Stimulated activated CD4-positive, alpha-beta T cell treated with anti-CD3 and anti-CD28 coated beads, Interleukin-1b, Interleukin-23, amount 100 ng/mL, for 1 hour (primary cell): ENCODE measurements at places on chromosomes 12 and 14.

DNA sequence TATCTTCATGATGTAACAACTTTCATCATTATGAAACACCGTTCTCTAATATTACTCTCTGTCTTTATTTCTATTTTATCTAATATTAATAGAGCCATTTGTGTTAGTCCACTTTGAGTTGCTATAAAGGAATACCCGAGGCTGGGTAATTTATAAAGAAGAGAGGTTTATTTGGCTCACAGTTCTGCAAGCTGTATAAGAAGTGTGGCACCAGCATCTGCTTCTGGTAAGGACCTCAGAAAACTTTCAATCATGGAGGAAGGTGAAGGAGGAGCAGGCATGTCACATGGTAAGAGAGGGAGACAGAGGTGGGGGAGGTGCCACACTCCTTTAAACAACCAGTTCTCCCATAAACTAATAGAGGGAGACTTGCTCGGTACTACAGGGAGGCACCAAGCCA lies 25.1 kb downstream of the BORCS5 start:
- DNase-seq = no peak

DNA sequence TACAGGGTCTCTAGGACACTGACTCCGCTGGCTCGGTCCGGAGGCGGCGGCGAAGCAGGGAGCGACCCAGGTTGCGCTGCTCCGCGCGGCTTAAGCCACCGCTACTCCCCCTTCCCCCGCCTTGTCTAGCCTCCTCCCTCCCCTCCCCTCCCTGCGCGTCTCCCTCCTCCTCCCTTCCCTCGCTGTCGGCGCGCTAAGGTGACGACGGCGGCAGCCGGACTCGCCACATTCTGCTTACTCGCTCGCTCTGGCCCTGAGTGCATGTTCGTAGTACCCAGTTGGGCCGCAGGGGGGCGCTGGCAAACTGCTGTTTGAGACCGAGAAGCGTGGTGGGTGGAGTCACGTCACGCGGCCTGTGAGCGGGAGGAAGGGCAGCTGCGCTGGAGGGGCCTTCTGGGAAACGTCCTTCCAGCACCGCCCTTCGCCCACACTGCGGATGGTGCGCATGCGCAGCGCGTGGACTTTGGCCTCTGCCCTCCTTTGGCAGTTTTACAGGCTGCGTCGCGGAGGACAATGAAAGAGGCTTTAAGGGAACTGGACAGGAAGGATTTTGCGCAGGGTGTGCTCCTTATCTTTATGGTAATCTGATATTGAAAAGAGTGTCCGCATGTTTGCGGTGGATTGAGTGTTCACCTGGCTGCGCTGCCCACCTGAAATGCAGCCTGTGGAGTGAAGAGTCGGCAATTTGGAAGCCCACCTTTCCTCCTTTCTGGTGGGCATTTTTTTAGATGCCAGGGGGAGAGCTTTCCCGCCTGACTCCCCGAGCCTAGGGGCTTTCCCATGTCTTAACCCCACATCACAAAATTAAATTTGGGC lies at the start of gene SCAF11:
SCAF11 (minus strand) TSS at position 107 of the 816 bp plus-strand sequence. CDS start 26,407 bp downstream, outside the sequence.
- DNase-seq = peak; percentile 100

GRCh38 chr12:53399896-53400295 lies 19.9 kb downstream of the SP1 start:
- no peak for DNase-seq

- no peak for DNase-seq
Observed at GRCh38 chr12:107530701-107531100, 154.9 kb upstream of the PWP1 start.

- no peak for DNase-seq
Observed at GRCh38 chr12:51195841-51196240, 22.0 kb downstream of the POU6F1 start.

- peak; percentile 6 for DNase-seq
Observed at GRCh38 chr14:59189091-59189785, 771 bp downstream of the DAAM1 start.

- no peak for DNase-seq
Observed at GRCh38 chr12:104172570-104172947, 34.5 kb upstream of the NFYB start.

DNA sequence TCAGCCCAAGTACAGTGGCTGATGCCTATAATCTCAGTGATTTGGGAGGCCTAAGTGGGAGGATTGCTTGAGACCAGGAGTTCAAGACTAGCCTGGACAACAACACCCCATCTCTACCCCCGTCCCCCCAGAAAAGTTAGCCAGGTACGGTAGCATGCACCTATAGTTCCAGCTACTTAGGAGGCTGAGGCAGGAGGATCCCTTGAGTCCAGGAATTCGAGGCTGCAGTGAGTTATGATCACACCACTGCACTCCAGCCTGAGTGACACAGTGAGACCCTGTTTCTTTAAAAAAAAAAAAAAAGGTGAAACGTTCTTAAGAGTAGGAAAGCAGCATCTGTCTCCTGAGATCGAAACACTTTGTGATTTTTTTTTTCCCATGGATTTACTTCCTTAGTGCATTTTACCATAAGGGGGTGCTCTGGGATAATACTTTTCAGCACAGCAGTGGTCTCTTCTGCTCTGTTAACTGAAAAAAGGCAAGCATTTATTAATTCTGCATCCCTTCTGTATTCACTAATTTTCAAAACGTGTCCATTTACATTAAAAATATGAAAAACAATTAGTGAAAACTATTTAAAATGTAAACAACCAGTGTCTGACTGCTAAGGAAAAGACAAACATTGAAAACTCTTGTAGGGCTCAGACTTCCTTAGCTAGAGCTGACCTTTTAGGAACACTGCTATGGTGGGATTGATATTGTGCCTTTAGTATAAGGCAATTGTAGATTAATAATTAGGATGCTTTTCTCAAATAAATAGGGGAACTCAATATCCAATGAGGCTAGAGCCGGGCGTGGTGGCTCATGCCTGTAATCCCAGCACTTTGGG lies 31.2 kb upstream of the USP44 start:
- DNase-seq = no peak

DNA sequence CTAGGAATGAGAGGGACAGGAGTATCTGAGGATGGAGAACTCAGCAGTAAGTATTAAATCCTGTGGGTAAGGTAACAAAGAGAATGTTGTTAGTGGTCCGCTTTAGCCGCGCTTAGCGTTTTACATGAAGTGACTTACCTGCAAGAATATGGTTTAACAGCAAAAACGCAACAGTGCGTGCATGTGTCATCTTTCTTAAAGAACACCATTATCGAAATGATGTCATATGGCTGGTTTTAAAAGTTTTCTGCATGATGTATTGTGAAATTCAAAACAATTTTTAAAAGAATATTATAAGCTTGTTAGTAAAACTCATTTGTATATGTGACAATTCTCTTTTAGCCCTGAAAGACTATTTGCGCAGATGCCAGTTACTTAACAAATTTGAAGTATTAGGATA lies 1.7 kb downstream of the LEMD3 start:
- DNase-seq = no peak

GRCh38 chr12:23862701-23863100 lies 86.8 kb downstream of the SOX5 start:
- no peak for DNase-seq

DNA sequence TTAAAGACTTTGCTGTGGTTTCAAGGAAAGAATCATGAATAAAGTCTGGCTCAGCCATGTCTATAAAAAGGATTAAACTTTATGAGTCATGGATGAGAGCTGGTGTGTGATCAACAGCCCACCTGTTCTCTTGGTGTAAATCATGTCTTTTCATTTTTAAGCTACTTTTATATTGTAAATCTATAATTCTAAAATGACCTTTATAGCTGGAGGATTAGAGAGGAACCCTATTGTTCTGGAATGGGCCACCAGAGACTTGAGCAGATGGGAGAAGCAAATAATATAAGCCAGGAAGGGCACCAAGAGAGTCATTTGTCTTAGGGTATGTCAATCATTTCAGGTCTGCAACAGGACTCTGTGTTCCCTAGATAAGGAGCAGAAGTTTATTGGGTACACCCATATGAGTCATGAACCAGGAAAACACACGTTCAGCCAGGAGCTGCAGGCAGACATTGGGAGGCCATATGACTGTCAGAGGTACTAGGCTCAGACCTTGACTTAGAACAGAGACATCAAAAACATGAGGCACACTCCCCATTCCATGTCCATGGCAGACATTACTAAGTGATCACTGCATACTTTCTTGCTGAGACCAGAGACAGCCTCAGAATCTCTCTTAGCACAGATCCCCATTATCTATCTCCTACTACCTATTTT lies 49.3 kb downstream of the NDUFA12 start:
- no peak for DNase-seq

GRCh38 chr12:52735816-52736632 lies 32.7 kb upstream of the KRT77 start:
- DNase-seq = no peak

DNA sequence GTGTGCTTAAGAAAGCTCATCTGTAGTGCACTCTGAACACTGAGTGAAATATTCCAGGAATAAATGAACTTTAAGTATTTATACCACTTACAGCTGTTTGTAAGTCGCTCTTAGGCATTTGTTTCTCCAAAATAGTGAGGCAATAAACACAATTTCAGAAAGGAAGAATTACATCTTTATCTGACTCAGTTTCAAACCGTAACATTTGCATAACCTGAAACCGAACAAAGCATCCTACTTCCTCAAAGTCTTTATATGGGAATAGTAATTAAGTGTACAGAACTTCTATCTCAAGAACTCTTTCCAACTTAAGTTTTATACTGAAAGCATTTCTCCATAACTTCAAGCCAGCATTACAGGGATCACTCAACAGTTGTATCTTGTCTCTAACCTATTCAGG lies 58.4 kb downstream of the SOX5 start:
- DNase-seq = no peak

- no peak for DNase-seq
Observed at GRCh38 chr12:49375406-49375805, 8.1 kb downstream of the SPATS2 start.

DNA sequence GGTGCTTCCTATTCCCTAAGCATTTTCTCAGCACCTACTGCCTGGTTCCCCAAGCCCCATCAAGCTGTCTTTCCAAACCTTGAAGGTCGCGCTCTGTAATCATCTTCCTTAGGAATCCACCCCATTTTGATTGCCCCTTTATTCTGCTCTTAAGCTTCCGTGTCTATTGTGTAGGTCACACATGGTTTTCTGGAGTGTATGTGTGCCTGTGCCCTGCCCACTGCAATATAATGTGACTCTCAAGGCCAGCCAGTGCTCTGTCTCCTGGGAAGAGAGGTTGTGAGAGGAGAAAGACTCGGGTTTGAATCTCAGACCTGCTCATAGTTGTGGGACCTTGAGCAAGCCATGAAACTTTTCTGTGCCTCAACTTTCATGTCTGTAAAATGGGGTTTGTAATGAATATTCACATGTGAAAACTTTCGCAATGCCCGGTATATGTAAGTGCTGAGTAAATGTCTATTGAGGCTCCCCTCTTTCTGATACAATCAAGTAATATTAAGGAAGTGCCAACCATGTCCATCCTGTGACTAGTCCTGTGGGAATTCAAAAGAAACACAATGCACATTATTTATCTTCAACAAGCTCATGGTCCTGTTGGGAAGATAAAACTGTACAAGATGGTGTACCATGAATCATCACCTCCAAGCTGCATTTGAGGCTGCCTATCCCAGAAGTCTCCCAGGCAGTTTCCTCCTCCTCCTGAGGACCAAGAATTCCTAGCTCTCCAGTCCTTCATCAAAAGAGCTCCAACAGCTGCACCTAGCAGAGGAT lies 774 bp upstream of the KRT75 start:
- DNase-seq = no peak

DNA sequence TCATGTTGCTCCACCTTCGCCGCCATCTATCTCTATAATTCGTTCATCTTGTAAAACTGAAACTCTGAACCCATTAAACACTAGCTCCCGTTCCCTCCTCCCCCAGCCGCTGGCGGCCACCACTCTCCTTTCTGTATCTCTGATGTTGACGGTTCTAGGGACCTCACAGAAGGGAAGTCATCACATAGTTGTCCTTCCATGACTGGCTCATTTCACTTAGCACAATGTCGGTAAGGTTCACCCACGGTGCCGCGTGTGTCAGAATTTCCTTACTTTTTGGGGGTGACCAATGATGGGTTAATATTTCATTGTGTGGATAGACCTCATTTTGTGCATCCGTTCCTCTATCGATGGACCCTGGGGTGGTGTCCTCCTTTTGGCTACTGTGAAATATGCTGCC lies 2.0 kb upstream of the CACNA2D4 start:
- no peak for DNase-seq

DNA sequence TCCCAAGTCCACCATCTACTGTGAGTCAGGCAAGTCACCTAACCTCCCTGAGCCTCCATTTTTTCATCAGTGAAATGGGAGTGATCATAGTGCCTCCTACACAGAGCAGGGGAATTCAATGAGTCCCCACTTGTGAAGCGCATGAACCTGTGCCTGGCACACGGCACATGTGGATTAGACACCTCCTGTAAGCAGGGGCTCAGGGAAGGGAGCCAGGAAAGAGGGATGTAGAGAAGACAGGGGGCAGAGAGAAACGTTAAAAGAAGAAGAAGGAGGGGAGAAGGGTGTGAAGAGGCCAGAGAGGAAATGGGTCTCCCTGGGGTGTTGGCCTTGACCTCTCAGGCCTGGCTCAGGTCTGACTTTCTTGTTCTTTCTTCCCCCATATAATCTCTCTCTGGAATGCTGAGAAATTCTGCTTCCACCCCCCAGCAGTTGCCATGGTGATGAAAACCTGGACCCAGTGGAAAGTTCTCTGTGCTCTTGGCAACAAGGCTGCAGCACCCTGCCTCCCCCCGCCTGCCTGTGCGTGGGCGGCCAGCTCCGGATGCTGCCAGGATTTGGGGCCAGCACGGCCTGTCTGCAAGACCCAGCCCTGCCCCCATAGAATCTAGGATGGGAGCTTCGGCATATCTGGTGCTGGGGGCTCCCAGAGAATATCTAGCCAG lies 94.5 kb downstream of the CALM1 start:
- no peak for DNase-seq

- no peak for DNase-seq
Observed at GRCh38 chr14:76597387-76597786, 163.9 kb upstream of the VASH1 start.

GRCh38 chr14:93818857-93819256 lies 30.6 kb upstream of the PRIMA1 start:
- no peak for DNase-seq

DNA sequence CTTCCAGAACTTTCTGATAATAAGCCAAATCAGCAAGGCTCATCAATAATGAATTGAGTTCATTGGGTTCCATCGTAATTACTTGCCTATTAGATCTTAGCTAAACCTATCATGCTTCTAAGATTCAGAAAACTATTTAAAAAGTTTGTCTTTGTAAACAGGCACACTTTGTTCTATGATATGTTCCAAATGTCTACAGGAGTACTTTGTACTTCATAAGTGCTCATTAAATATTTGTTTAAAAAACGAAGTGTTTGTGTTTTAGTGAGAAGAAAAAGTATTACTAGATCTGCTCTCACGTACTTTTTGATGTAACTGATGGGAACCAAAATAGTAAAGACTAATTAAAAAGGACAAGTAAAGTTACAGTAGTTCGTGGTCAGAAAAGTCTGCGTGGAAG lies 172.8 kb upstream of the FLRT2 start:
- DNase-seq = no peak

GRCh38 chr12:25083211-25083610 lies 111.7 kb downstream of the DNAI7 start:
- no peak for DNase-seq

- DNase-seq = no peak
Observed at GRCh38 chr14:23548351-23549318, 2.9 kb downstream of the ZFHX2 start.

- DNase-seq = no peak
Observed at GRCh38 chr12:126883697-126884096, 1383.3 kb upstream of the TMEM132C start.

- DNase-seq = no peak
Observed at GRCh38 chr14:94408546-94409095, 20.2 kb upstream of the SERPINA1 start.
